ENCODE measurements at places on chromosomes 6 and 20.

DNA sequence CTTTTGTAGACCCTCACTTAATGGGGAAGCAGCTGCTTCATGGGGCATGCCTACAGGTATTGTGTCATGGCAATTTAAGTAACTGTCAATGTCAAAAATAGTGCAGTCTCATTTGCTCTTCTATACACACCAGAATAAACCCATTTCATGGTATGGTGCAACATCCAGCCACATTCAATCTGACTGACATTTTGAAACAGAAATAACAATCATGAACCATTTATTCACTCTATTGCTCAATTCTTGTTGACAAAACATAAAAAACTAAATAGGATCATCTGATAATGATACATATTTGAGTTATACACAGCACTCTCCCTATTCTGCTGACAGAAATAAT, 122.9 kb downstream of the MAP7 start:
- H3K27me3 ChIP-seq: no peaks in the 10 kb centered on the region
- DNase-seq: no peak
- H3K4me3 ChIP-seq: no peak overlapping the region
- peaks cover 31% of the 10 kb centered on the region for H3K4me1 ChIP-seq
- no peak overlapping the region for H3K27ac ChIP-seq

GRCh38 chr20:47117371-47117770, 222.7 kb downstream of the EYA2 start:
- no peak overlapping the region for H3K27ac ChIP-seq
- H3K27me3 ChIP-seq: no peaks in the 10 kb centered on the region
- no peak for DNase-seq
- peaks cover 14% of the 10 kb centered on the region for H3K4me1 ChIP-seq
- H3K4me3 ChIP-seq: no peak overlapping the region

- peaks cover 39% of the 10 kb centered on the region for H3K4me1 ChIP-seq
- H3K4me3 ChIP-seq: no peak overlapping the region
- H3K36me3 ChIP-seq: no peaks in the 10 kb centered on the region
Measured at GRCh38 chr6:84424956-84425355, 197.5 kb upstream of the CEP162 start.

DNA sequence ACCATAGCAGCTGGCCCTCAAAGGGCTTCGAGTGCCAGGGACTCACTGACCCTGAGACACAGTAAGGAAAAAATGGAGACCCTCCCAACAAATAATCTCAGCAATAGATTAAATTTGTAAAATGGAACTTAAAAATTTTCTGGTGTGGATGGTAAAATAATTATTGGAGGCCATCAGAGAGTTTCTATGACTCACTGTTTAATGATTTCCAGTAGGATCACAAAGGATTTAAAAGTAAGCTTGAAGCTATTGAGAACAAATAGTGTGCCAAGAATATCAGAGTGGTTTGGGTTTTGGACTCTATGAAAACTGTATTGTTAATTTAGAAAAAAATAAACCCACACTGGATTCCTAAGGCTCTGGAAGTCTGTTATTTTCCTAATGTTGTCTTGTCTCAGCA, 115.2 kb upstream of the AKIRIN2 start:
- no peak overlapping the region for H3K4me3 ChIP-seq
- no peaks in the 10 kb centered on the region for H3K4me1 ChIP-seq
- H3K27me3 ChIP-seq: no peaks in the 10 kb centered on the region
- no peak overlapping the region for H3K27ac ChIP-seq
- DNase-seq: no peak
- H3K36me3 ChIP-seq: no peaks in the 10 kb centered on the region

GRCh38 chr6:122114717-122115116, 284.7 kb upstream of the HSF2 start:
- H3K36me3 ChIP-seq: no peaks in the 10 kb centered on the region
- H3K27me3 ChIP-seq: no peaks in the 10 kb centered on the region
- no peak overlapping the region for H3K4me3 ChIP-seq
- no peaks in the 10 kb centered on the region for H3K4me1 ChIP-seq
- no peak for DNase-seq
- H3K27ac ChIP-seq: no peak overlapping the region

GRCh38 chr20:4507288-4507719, 214.4 kb upstream of the PRND start:
- no peak overlapping the region for H3K27ac ChIP-seq
- H3K4me3 ChIP-seq: no peak overlapping the region
- peaks cover 18% of the 10 kb centered on the region for H3K4me1 ChIP-seq
- H3K27me3 ChIP-seq: no peaks in the 10 kb centered on the region
- H3K36me3 ChIP-seq: peaks cover 5% of the 10 kb centered on the region
- no peak for DNase-seq

DNA sequence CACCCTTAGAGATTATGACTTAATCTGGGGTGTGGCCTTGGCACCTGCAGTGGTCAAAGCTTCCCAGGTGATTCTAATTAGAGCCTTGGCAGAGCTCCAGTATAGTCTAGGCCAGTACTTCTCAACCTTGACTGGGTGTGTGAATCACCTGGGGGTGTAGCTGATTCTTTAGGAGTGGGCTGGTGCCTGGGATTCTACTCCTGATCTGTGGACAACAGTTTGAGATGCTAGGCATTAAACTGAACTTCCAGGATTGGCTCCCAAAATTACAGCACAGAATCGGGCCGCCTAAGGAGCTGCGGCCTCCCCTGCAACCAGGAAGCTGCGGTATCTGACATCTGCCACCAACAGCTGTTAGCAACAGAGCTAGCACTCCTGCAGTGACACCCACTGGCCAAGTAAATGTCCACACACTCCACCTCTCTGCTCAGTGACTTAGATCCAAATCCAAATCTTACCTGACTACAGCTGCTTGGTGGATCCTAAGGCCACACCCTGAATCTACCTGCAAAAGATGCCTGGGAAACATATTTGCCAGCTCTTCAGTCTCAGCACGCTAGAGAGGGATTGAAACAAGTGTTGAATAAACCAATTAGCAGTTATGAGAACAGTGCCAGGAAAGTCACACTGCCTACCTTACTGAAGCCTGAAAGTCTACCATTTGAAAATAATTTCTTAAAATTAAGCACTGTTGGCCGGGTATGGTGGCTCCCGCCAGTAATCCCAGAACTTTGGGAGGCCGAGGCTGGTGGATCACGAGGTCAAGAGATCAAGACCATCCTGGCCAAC, 126.7 kb downstream of the UNC5CL start:
- peak; percentile 69 for DNase-seq
- no peak overlapping the region for H3K27ac ChIP-seq
- no peaks in the 10 kb centered on the region for H3K36me3 ChIP-seq
- peaks cover 1% of the 10 kb centered on the region for H3K4me1 ChIP-seq
- 0 out of 2 replicates have a peak, but pooled peaks cover 4% of the 10 kb centered on the region for H3K27me3 ChIP-seq

DNA sequence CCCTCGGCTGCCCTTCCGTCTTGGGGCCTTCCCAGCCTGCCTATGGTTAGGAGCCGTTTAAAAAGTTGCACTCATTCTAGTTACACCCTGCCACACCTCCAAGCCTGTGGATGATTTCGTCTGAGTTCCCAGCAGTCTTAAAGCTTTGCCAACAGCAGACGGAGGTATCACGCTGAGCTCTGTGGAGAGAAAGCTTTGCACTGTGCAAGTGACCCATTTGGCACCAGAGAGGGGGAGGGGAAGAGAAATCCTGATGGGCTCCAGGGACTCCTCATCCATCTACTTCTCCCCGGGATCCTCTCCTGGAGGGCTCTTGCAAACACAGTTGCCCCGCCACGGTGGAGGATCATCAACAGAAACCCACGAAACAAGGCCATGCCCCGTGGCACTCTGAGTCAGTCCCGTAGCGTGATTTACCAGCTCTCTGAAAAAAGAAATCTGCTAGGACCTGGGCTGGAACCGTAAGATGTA, 98.8 kb upstream of the CITED2 start:
- peak overlapping the region; percentile 79 for H3K27ac ChIP-seq
- H3K4me1 ChIP-seq: peaks cover 40% of the 10 kb centered on the region
- no peaks in the 10 kb centered on the region for H3K27me3 ChIP-seq

DNA sequence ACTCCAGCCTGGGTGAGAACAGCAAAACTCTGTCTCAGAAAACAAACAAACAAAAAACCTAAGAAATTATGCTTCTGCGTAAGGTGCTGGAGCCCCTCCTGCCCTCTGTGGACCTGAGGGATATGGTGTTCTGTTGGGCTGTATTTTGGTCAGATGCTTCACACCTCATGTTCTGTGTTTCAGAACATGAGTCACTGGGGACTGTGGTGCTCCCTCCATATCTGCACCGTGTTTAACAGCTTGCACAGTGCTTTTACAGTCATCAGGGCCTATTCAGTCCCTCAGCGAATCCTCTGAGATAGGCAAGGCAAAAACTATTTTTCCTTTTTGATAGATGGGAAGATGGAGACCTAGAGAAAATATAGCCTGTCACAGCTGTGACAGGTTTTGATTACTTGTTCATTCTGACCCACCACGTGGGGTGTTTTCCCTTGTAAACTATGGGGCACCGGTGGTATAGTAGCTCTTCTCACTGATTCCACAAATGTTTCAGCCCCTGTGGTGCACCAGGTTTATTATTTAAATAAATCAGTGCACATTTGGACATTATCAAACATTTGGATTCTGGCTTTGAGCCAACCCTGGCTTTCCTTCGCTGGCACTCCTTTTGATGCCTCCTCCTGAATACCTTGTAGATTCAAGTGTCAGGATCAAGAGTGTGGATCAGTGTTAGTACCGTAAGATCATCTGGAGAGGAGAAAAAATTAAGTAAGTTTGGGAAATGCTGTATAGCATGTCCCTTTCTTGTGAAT, 9.6 kb downstream of the TTPAL start:
- peaks cover 14% of the 10 kb centered on the region for H3K36me3 ChIP-seq
- H3K27me3 ChIP-seq: no peaks in the 10 kb centered on the region
- no peak overlapping the region for H3K4me3 ChIP-seq
- H3K27ac ChIP-seq: no peak overlapping the region

DNA sequence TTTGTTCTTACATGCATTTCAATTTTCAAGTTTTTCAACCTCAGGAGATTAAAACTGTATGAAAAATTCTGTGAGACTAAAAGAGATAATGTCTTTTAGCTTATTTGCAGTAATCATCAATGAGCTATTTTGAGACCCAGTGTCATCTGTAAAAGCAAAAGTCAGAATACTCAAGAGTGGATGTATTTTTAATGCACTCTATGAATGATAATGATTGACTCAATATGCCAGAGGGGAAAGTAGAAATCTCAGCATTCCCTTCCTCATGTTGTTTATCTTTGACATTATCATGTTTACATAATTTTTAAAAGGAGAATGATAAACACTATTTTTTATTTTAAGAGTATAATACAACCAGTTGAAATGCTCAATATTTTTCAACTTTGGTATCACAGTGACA, 162.1 kb downstream of the MMUT start:
- no peak for DNase-seq
- no peak overlapping the region for H3K4me3 ChIP-seq
- no peaks in the 10 kb centered on the region for H3K27me3 ChIP-seq
- H3K27ac ChIP-seq: no peak overlapping the region

GRCh38 chr6:34249469-34250261, 859 bp upstream of the SMIM29 start:
- DNase-seq: no peak
- H3K27me3 ChIP-seq: no peaks in the 10 kb centered on the region
- no peaks in the 10 kb centered on the region for H3K36me3 ChIP-seq
- peak overlapping the region; percentile 90 for H3K4me3 ChIP-seq

- peaks cover 3% of the 10 kb centered on the region for H3K36me3 ChIP-seq
- peak; percentile 37 for DNase-seq
- no peak overlapping the region for H3K27ac ChIP-seq
Measured at GRCh38 chr6:167350275-167350696, 25.4 kb downstream of the TTLL2 start.

DNA sequence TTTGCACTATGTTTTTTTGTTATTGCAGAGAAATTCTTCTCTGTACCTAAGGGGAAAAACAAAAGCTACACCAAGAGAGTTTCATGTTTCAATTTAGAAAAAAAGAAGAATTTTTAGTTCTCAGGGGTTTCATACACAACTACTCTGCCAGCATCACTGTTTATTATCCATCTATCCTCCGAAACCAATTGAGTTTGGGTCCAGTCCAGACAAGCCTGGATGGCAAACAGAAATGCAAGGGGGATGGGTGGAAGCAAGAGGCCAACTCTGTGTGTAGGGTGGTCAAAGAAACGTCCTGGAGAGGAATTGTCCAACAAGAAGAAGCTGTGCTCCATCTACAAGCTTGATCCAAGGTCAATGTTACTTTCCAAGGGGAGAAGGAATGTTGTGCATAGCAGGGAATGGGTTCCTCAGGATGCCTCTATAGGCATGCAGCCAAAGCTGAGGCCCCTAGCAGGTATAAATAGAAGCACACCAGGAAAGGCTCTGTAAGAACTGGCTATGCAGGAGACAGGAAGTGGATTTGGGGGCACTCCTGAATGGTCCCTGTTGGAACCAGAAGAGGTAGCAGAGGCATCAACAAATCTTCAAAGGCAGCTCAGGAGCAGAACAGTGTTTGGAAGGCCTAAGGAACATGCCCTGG, 64.4 kb downstream of the FILIP1 start:
- peak; percentile 24 for DNase-seq
- no peaks in the 10 kb centered on the region for H3K36me3 ChIP-seq
- 0 out of 2 replicates have a peak, but pooled peaks cover 8% of the 10 kb centered on the region for H3K4me1 ChIP-seq
- no peak overlapping the region for H3K27ac ChIP-seq
- H3K27me3 ChIP-seq: no peaks in the 10 kb centered on the region
- no peak overlapping the region for H3K4me3 ChIP-seq

DNA sequence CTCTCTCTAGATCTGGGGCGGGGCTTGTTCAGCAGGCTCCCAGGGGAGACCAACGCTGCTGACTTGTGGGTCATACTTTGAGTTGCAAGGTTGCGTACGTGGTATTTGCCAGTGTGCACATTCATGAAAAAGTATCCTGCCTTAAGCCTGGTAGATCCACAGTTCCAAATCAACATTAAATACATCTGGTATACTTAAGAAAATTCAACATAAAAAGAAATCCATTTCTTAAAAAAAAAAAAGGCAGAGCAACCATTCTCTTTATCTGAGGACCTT, 81.4 kb downstream of the SLC22A3 start:
- no peaks in the 10 kb centered on the region for H3K27me3 ChIP-seq
- peaks cover 14% of the 10 kb centered on the region for H3K4me1 ChIP-seq
- H3K27ac ChIP-seq: no peak overlapping the region
- H3K4me3 ChIP-seq: no peak overlapping the region
- no peak for DNase-seq
- no peaks in the 10 kb centered on the region for H3K36me3 ChIP-seq

DNA sequence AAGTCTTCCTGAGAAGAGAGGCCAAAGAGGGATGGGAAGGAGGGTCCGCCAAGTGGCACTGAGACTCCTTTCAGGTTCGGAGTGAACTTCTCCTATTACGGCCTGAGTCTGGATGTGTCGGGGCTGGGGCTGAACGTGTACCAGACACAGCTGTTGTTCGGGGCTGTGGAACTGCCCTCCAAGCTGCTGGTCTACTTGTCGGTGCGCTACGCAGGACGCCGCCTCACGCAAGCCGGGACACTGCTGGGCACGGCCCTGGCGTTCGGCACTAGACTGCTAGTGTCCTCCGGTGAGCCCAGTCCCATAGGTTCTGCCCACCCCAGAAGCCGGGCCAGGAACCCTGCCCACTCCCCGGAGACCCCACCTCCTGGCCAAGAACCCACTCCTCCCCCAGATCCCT, 4.1 kb downstream of the SLC22A7 start:
- no peaks in the 10 kb centered on the region for H3K36me3 ChIP-seq
- H3K27ac ChIP-seq: no peak overlapping the region
- H3K4me1 ChIP-seq: peaks cover 6% of the 10 kb centered on the region
- no peaks in the 10 kb centered on the region for H3K27me3 ChIP-seq
- no peak overlapping the region for H3K4me3 ChIP-seq

GRCh38 chr6:39558079-39558478, 167.1 kb downstream of the KIF6 start:
- H3K4me1 ChIP-seq: peaks cover 6% of the 10 kb centered on the region
- H3K27ac ChIP-seq: no peak overlapping the region
- H3K4me3 ChIP-seq: no peak overlapping the region
- H3K27me3 ChIP-seq: no peaks in the 10 kb centered on the region
- H3K36me3 ChIP-seq: no peaks in the 10 kb centered on the region

All from GM23338 (cell line).